GM04504 (cell line): ENCODE measurements at places on chromosomes 16 and 17.

GRCh38 chr17:78723001-78723796 is 58.9 kb downstream of the CYTH1 start:
- DNase-seq: no peak

DNA sequence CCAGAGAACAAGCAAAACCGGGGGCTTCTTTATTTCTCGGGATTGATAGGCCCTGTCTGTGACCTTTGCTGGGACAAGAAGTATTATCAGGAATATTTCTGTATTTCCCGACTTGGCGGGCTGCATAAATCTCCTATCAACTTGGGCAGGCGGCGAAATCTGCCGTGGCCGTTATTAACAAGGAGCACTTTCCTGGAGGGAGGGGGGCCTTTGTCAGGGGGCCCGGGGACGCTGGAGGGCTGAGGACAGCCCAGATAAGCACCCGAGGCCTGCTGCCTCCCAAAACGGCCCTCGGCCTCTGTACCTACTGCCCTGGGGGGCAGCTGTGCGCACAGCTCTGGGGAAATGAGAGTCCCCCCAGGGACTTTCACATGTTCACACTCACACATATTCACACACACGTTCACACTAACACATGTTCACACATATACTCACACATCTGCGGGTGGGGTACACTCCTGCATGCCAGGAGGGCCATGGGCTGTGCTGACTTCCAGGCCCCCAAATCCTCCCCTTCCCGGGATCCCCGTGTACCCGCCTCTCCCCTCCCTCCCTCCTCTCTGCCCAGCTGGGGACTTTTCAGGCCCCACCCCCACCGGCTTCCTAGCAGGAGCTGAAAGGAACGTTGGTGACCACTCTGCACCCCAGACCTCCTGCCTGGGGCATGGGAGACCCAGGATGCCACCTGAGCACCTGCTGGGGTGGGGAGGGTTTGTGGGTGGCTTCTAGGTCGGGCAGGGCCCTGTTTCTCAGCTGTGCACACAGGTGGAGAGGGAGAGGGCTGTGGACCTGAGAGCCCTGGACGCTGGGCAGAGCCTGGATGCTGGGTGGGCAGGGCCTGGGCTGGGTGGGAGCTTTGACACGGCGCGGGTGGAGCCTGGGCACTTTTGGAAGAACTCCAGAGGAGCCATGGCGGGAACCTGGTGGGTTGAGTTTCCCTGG is 24.3 kb upstream of the GSE1 start:
- no peak for DNase-seq

- no peak for DNase-seq
These were observed 33.3 kb upstream of the ABCA9 start for GRCh38 chr17:69093995-69094394.

GRCh38 chr16:83568345-83568744 is 239.4 kb upstream of the HSBP1 start:
- DNase-seq: no peak
